ENCODE measurements at places on chromosomes 1 and 21. TPM values are rescaled to one million over a fixed set of nuclear protein-coding genes. Genes with fewer than 3 reads are reported as not detected.

Gene GJA9
- total RNA-seq: 0.59 TPM

Gene CTTNBP2NL
- 34.6 TPM for total RNA-seq

Gene LCE1B
- total RNA-seq: not detected

Gene COL24A1
- total RNA-seq: 9.8 TPM

Gene AKR7A3
- 4.7 TPM for total RNA-seq

Gene HPCAL4
- total RNA-seq: 186 TPM

Gene TCHHL1
- not detected for total RNA-seq

Gene LCE2B
- total RNA-seq: not detected

Gene DIPK1A
- 40.3 TPM for total RNA-seq

Gene FCRLB
- total RNA-seq: 4.7 TPM
